ENCODE measurements at places on chromosomes 2 and 18. TPM values are rescaled to one million over a fixed set of nuclear protein-coding genes. Genes with fewer than 3 reads are reported as not detected.

GALR1 gene
- total RNA-seq, result 1.1 TPM

KCMF1 gene
- total RNA-seq, result 39.7 TPM

HOXD11 gene
- 6.0 TPM for total RNA-seq

HEATR5B gene
- total RNA-seq, result 57.7 TPM

VWC2L gene
- total RNA-seq, result not detected

SETBP1 gene
- 46.7 TPM for total RNA-seq

HOXD4 gene
- 4.0 TPM for total RNA-seq

BCL2L11 gene
- 10.2 TPM for total RNA-seq

DUSP2 gene
- total RNA-seq, result 18.5 TPM

UNC80 gene
- 2.6 TPM for total RNA-seq

STAT4 gene
- 7.1 TPM for total RNA-seq

GRCh38 chr2:242058116-242058680 lies 188.7 kb downstream of the RTP5 start:
- no peak for DNase-seq

GRCh38 chr2:7102826-7103225 lies 185.6 kb downstream of the RNF144A start:
- no peak for DNase-seq

DNA sequence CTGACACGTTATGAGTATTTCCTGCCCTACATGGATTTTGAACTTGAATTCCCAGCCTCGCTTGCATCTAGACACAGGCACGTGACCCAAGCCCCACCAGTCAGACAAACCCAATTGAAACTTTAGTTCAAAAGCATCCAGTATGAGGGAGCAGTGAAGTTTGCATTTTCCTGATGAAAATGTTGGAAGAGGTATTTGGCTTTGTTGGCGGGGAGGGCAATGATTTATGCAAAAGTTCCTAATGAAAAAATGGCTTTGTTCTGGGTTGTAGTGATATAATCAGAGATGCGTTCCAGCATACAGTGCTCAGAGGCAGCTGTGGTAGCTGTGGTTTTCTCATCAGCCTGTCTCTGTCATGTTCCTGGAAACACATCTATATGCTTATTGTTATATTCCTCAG lies 36.8 kb upstream of the CPS1 start:
- no peak for DNase-seq

DNA sequence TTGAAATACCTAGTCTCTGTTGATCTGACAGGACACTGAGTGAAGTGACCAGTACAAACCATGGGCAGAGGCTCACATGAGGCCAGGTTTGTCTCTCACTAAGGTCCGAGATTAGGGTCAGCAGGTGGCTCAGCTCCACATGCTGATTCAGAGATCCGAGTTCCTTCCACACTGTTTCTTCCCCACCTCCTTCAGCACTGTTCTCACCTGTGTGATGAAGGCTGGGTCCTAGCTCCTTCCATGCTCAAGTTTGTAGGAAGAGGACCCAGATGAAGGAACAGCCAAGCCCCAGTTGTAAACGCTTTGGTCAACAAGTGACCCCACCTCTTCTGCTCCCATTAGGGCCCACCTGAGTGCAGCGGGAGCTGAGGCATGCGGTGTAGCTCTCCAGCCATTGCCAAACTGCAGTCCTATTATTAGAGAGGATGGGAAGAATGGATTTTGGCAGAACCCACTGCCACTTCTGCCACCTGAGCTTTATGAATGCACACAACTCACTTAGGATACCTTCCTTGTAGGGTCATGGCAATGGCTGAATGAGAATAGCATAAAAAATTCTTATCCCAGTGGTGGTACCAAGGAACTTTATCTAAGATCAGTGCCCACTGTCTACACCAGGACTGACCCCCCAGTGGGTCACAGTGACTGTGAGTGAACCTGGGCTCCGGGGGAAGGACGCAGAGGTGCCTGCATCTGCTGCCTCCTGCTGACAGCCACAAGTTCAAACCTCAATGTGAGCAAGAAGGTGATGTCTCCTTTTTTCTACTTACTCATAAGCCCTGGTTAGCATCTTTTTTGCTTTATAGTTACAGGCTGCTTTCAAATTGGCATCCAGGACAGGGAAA lies 324.8 kb upstream of the HS6ST1 start:
- no peak for DNase-seq

GRCh38 chr18:72171596-72171995 lies 372.5 kb downstream of the CBLN2 start:
- no peak for DNase-seq

- DNase-seq, result no peak
Observed at GRCh38 chr2:186460465-186460864, 25.6 kb upstream of the ZC3H15 start.

DNA sequence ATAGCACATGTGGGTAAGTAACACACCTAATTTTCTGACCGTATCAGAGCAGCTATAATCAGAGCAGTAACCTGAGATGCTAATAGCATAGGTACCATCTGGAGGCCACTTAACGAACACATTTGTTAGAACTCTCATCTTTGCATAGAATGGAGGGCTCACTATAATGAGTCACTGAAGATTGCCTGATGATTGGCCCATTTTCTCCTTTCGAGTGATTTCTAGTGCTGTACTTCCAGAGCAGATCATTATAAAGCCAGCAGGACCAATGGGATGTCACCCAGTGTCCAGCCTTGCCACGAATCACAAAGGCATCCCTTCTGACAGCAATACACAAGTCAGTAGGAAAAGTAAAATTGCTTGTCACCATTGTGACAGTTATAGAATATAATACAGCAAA lies 81.7 kb upstream of the REV1 start:
- DNase-seq, result no peak

- DNase-seq, result no peak
Observed at GRCh38 chr2:111066062-111066593, 54.6 kb upstream of the BCL2L11 start.

DNA sequence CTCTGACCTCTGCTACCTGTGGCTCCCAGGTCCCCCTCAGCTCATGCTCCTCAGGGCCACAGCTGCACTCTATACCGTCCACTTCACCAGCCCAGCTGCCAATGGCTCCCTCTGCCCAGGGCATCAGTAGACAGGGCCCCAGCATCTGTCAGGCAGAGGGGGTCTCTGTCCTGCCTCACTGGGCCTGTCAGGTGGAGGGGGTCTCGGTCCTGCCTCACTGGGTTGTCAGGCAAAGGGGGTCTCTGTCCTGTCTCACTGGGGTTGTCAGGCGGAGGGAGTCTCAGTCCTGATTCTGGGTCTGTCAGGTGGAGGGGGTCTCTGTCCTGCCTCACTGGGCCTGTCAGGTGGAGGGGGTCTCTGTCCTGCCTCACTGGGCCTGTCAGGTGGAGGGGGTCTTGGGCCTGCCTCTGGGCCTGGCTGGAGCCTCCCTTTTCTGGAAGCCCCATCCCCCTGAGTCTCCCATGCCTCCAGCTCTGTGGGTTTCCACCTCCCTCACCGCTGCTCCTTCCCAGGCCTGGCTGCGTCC lies 19.9 kb downstream of the SNORC start:
- no peak for DNase-seq

DNA sequence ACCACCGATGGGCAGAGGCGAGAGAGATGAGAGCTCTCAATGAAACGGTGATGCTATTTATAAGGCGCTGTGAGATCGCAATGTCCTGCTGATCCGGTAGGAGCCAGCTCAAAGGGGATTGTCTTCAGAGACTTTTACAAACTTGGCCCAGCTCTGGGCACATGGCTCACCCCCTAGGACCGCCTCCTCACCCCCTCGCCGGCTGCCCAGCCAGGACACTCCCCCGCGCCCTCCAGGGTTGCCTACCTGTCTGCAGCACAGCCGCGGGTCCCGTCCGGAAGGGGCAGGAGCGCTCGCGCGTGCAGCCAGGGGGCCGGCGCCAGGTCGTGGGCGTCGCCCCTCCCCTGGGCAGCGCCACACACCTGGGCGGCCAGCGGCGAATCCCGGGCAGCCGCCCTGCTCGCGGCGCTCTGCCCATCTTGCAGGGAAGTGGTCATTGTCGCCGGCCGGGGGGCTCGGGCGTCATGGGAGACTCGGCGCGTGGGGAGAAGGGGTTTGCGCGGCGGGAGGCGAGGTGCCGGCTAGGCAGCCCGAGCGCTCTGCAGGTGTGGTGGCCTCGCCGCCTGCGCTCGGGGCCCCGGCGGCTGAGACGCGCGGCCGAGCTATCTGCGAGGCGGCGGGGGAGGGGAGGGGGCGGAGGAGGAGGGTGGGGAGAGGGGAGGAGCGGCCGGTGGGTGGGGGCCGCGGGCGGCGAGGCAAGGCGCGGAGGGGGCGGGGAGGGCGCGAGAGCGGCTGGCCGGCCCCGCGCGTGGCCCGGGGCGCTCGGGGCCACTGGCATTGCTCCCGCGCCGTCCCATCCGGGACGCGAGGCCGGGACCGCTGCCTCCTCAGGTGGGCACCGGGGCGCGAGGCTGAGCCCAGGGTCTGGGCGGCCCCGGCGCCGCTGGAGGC lies at the start of gene GRB14:
Gene GRB14, minus strand, starts transcription at position 610 of the 891 bp plus-strand sequence. Its CDS starts 173 bp downstream, at position 437.
- no peak for DNase-seq

DNA sequence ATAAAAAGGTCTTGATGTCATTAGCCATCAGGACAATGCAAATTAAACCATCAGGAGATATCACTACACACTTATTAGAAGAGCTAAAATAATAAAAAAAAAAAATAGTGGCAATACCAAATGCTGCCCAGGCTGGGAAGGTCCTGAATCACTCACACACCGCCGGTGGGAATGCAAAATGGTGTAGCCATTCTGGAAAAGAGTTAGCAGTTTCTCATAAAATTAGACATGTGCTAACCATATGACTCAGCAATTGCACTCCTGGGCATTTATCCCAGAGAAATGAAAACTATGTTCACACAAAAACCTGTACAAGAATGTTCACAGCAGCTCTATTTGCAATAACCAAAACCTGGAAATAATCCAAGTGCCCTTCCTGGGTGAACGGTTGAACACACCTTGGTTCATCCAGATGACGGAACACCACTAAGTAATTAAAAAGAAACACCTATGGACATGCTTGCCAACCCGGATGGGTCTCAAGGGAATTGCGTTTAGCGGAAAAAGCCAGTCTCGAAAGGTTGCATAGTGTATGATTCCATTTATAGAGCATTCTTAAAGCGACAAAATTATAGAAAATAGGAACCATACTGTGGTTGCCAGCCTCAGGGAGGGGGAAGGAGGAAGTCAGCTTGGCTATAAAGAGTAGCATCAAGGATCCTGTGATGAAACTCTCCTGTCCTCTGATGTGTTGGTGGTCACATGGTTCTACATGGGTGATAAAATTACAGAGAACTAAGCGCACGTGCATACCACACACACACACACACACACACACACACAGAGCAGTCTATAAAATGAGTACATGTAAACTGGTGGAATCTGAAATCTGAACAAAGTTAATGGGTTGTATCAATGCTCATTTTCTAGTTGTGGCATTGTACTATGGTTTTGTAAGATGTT lies 4.6 kb downstream of the MBP start:
- no peak for DNase-seq

DNA sequence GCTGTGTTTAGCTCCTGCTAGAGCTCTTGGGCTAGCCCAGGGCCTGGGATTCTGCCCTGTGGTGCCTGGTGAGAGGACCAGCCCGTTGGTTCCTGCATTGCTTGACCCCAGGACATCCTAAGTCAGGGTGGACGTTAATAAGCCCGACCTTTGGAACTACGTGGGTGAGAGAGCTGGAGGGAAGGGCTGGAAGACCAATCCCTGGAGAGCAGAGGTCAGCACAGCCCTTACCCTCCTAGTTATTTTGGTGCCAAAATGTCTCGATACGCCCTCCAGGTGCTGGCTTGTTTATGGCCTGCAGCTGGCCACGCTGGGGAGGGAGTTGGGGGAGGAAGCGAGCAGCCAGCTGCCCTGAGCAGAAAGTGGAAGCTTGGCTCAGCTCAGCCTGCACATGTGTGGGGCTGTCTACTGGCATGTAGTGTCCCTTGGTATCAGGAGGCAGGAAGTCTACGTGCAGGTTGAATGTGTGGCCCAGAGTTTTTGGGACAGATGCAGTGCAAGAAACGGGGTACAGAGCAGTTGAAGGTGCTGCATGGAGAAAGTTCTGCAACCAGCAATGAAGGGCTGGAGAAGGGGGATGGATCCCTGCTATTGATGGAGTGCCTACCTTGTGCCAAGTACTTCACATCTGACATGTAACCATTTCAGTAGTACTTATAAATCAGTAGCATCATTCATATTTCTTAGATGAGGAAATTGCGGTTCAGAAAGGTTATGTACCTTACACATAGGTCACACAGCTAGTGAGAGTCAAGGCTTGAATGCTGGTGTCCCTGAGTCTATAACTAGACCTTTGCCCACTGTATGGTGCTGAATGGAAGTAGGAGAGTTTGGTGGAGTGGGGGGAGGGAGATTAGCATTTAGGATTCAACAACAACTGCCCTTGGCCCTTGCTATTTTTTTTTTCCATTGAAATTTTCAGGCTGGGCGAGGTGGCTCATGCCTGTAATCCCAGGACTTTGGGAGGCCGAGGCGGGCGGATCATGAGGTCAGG lies 5.0 kb upstream of the DGKD start:
- DNase-seq, result no peak

DNA sequence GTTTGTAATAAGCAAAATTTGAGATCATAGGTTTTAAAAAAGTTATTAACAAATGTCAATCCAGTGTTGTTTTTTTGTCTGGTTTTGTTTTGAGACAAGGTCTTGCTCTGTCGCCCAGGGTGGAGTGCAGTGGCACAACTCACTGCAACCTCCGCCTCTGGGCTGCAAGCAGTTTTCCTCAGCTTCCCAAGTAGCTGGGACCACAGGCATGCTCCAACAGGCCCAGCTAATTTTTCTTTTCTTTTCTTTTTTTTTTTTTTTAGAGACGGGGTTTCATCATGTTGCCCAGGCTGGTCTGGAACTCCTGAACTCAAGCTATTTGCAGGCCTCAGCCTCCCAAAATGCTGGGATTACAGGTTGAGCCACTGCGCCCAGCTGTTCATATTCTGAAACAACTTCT lies 31.3 kb downstream of the GALNT3 start:
- no peak for DNase-seq

GRCh38 chr2:181420259-181421130 lies 36.7 kb upstream of the ITGA4 start:
- DNase-seq, result no peak

- DNase-seq, result no peak
Observed at GRCh38 chr2:78020491-78020890, 498.3 kb upstream of the LRRTM4 start.

DNA sequence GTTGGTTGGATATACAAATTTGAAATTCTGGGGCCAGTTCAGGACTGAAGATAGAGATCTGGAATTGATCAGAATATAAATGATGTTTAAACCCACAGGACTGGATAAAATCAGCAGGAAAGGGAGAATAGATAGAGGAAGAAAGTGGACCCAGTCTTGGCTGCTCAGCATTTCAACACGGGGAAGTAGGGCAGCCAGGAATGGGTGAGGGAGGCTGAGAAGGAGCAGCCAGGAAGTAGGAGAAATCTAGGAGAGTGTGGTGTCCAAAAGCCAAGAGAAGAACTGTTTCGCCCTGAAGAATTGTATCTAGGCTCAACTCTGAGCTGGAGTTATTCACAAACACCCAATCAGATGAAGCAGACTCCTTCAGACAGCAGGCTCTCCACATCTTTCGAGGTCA lies 197.9 kb downstream of the CDCA7 start:
- no peak for DNase-seq
